ENCODE measurements at places on chromosomes 3 and 15.

DNA sequence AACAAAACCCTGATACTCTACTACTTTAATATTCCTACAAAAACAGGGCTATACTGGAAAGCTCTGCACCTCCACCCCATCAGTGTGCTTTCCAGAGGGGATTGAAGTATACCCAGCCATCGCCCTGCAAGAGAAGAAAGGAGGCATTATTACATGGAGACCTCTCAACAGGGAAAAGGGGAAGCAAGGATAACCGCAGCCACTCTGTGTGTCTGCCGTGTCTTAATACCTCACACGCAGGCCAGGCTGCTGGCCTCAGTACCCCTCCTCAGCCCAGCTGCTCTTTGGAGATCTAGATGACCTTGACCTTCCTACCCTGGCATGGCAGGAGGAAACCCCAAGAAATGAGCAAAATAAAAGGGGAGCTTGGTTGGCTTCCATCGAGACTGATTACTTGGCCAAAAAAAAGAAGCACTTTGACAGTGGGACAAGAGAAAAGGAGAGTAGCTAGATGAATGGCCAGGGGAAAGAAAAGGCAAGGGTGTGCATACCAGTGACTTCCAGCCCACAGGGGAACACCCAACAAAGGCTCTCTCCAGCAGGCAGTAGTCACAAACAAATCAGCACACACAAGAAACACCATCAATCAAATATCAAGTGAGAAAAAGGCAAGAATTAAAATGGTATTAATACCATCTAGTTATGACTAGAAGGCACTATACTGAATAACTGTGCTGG is 129.4 kb downstream of the STT3B start:
- no peak for DNase-seq

GRCh38 chr15:67251318-67251717 is 3.1 kb downstream of the AAGAB start:
- DNase-seq = no peak

DNA sequence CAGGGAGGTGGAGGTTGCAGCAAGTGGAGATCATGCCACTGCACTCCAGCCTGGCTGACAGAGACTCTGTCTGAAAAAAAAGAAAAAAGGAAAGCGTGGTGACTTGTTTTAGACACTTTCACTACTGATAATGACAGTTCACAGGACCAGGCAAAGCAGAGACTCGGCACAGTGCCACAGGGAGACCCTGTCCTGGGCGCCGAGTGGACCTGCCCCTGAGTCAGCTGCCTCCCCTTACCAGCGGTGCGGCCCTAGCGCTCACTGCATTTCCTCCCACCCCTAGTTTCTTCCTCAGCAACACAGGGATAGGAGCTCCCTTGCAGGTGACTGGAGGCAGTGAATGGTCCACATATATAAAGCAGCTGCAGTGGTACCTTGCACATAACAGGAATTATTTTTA is 38.7 kb upstream of the NSMCE3 start:
- DNase-seq = no peak

DNA sequence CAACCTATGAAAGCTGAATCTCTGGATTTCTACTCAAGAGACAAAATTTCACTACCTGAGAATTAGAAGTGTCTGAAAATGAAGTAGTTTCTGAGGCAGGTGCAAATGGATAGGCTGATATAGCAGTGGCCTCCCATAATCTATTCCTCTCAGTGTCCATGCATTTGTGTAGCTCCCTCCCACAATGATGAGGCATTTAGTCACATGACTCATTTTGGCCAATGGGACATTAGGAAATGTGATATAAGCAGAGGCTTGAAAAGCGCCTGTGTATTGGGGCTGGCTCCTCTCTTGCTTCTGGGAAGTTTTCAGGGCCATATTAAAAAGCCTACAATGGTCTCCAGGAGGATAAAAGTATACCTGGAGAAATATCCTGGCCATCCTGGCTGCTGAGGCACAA is 79.7 kb upstream of the MRPL3 start:
- DNase-seq = no peak

DNA sequence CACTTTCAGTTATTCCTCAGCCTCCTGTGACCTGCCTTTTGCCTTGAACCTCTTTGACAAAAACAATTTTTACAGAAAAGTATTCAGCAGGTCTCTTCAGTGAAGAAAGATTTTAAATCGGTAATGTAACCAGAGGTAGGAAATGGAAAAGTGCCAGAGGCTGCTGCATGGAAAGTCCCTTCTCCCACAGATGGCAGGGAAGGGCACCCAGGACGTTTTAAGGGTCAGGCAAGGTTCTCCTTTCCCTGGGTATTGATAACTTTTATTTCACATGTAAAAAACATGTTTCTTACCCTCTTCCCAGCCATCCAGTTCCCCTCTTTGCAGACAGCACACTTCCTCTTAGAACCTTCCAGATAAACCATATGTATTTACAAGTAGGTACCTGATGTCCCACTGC is 185.6 kb downstream of the OR4M2 start:
- no peak for DNase-seq

DNA sequence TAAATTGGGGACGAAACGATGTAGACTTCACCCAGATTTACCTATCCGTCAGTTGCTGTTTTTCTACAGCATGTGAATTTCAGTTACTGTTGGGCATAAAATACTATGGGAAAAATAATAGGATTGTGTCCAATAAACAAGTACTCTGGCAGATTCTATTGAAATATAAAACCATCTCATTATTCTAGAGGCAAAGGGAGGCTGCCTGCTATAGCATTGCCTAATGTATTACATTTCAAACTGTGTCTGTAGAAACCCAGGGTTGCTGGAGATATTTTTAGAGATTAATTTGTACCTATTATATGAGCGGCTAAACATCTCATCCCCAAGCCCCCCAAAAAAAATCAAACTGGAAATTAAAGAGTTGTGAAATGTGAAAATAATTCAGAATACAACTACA is 159.6 kb upstream of the IL12A start:
- no peak for DNase-seq

DNA sequence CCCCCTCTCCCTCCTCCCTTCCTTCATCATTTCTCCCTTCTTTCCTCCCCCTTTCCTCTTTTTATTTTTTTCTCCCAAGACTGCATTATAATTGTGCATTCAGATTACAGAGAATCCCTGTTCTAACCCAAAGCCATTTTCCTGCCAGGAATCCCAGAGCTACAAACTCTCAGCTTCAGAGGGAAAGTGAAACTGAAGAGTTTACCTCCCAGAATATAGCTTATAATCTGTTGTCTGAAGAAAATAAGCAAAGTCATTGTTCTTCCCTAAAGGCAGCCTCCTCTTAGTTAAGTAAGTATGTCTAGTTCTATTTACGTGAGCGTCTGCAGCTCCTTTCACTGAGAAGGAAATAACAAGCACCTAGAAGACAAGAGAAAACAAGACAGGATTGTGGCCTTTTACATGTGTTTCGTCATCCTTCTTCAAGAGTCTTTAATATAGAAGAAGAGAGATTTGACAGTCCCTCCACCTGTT is 97.2 kb downstream of the CHST2 start:
- DNase-seq = no peak

GRCh38 chr15:63192619-63193206 is 3.3 kb downstream of the RAB8B start:
- DNase-seq = no peak

GRCh38 chr3:189038773-189039745 is 132.7 kb upstream of the TPRG1 start:
- DNase-seq = no peak

DNA sequence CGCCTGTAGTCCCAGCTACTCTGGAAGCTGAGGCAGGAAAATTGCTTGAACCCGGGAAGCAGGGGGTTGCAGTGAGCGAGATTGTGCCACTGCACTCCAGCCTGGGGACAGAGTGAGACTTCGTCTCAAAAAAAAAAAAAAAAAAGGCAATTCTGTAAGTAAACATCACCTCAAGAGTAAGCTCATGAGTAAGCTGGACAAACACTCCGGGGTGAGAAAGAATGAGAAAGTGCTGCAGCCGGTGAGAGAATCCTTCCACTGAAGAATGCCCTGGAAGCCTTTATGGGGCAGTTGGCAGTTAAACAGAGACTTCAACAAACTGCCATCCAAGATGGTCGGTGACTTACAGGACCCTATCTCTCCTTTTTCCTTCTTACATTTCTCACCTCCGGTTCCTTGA is 47.5 kb downstream of the FEZF2 start:
- DNase-seq = no peak

- DNase-seq = no peak
Observed at GRCh38 chr3:113431811-113432210, 9.5 kb downstream of the CFAP44 start.

DNA sequence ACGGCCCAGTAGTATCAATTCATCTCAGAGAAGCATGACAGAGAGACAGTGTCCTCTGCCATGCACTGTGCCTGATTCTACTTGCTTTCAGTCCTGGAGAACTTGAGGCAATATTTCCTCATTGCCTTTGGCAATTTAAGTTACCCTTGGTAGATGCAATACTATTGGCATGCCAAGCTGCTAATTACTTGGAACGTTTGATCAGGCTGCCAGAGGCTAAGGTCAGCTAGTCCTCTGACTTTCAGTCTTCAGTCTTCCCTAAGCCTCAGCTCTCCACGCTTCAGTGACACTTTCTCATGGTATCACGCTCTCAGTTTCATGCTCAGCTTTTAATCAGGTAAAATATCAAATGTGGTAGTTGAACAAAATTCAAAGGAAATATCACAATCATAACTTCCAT is 13.1 kb upstream of the OSBPL11 start:
- no peak for DNase-seq

DNA sequence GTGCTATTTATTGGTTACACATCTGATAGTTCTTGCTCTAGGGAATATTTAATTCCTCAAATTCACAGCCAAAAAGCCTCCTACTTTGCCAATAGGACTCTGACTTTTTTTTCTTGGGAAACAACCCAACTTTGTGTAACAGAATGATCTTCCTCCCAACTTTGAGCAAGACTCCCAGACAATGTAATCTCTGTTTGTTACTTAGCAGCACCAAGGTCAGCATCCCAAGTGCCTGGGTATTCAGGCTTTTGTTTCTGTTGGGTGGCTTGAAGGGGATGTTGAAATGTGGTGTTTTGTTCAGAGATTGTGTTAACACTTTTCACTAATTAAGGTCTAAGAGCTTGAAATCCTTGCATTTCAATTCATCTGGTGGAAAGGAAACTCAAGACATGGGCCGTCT is 115.8 kb downstream of the ADAMTS9 start:
- no peak for DNase-seq

- no peak for DNase-seq
Observed at GRCh38 chr3:51304230-51304629, 80.9 kb upstream of the MANF start.

DNA sequence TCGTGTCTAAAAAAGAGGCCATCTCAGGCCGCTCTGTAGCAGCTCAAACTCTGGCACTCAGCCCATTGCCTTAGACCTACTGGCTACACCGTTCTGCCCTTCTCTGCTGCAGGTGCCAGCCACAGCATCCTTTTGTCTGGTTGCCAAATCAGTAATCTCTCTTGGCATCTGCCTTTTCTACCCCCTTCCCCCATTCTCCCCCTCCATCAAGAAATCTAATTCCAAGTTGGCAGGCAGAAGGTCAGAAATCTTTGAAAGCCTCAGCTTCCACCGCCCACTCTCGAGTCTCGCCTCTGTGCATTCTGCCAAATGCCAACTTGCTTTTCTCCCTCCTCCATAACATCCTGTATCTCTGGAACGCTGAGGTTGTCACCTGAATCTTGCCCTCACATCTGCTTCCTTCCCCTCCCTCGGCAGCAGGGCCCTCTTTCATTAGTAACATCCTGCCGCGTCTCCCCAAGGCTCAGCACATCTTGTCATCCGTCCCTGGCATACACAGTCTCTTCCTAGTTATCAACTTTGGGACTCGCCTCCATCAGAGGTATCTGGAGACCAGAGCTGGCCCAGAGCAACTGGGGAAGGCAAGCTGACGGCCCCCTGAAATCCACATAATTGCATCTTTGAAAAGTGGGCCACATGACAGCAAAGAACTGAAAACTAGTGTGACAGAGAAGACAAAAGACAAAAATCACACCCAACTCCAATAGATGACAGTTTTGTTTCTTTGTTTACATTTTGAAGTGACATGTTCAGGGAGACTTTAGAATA is 312.0 kb upstream of the CCDC54 start:
- DNase-seq = no peak

DNA sequence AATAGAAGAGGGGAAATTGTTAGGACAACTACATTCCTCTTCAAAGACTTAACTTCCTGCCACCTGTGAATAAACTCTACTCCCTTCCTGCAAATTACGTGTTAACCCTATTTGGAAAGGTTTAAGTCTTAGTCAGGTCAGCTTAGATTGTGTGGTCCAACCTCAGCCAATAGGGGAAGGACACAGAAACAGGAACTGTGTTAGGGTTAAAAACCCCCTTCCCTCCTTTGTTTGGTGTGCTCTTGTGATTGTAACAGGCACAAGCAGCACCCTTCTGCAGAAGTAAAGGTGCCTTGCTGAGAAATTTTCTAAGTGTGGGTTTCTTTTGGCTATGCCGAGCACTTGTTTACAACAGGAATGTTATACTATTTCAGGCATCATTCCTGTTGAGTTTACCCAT is 45.0 kb upstream of the FSTL1 start:
- DNase-seq = no peak

DNA sequence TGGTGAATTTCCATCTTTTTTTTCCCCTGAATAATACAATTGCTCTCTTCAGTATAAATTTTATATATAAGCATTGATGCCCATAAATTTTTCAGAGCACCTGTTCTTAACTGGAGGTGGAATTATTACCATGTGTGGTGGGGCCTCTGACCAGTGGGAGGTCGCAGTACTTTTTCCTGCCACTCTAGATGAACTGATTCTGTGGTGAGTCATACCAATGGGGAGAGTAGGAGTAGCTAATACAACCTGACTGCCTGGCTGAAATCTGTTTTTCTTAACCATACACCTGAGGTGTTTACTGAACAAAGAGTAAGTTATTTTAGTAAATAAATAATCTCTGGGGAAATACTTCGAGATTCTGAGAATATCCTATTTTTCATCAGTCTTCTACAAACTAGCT is 67.2 kb downstream of the UNC13C start:
- DNase-seq = no peak

DNA sequence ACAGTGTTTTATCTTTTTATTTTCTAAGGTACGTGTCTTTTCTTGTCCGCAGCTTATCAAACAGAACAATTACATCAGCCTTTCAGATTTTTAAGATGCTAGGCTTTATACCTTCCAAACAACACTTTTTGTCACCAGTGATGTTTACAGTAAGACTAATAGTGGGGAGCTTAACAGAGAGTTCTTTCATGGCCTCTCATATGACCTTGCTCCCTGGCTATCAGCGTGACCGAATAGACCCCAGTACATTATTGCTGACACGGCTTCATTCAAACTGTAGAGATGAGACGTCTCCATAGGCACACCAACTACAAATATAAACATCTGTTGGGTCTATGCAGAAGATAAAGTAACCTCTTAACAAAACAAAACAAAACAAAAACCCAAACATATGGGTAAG is 477.6 kb upstream of the KCNMB2 start:
- no peak for DNase-seq
